ENCODE measurements at places on chromosomes 3 and 15.

DNA sequence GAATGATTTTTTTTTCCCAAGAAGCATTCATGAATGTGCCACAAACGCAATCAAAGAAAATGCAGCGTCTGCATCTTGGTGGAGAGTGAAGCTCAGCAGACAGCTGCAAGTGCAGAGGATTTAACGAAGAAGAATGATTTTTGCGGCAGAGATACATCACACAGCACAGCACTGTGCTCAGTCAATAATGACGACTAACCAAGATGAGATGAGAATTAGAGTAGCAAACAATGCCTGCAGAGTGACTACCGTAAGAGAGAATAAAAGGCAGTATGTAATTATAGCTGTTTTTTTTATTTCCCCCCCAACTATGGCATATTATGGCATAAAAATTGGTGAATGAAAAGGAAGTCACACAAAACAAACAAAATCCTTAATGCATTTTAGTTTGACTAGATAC is 218.0 kb upstream of the ROBO1 start:
- no peak for DNase-seq

- no peak for DNase-seq
Measured at GRCh38 chr3:118550556-118550955, 484.1 kb downstream of the IGSF11 start.

GRCh38 chr3:11154036-11154952 is at the start of gene HRH1:
Gene HRH1, plus strand, starts transcription at chr3:11154493. Its CDS starts 104,545 bp downstream, at chr3:11259038.
- no peak for DNase-seq

DNA sequence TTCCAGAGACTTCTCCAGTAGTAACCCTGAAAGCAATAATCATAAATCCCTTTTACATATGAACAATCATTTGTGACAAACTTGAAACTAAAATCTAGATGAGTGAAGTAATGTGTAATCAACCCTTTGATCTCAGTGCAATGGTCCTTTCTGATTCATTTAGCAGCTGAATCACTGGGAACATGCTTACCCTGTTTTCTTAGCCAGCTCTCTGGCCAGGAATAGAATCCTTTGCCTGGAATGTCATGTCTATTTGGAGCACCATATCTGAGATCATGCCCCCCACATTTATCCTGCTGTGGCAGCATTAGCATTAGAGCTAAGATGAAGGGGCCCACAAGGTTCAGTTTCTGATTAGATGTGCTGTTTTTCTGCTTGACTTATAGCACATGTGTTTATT is 309.8 kb downstream of the OXSM start:
- DNase-seq = no peak

- DNase-seq = no peak
Measured at GRCh38 chr15:97156739-97157265, 803.7 kb upstream of the ARRDC4 start.

DNA sequence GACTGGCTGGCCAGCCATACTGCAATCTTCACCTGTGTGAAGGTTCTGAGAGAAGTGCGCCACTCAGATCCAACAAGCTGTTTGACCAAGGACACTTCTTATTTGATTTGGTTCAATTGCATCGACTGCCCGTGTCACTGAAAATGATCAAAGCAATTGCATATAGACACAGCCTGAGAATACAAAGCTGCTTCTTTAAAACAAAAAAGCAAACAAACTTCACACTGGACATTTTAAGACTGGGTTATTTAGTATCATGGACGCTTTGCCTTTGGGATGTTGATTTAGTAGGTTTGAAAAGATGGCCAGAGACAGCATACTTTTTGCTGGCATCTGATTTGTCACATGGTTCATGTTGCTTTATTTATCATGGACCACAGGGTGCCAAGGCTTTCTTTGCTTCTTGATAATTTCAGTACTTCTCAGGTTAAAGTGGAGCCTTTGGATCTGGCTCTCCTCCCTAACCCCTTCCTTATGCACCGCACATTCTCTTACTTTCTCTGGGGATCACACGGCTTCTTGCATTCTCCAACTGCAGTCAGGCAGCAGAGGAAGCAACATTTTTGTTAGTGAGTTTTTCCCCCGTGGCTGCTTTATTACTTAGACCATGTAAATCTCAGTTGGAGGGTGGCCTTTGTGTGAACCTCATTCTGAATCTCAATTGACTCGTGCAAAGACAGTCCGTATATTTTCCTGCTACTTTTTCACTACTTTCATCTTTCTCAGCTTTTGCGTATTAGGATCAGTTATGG is 151.0 kb downstream of the CD47 start:
- no peak for DNase-seq

DNA sequence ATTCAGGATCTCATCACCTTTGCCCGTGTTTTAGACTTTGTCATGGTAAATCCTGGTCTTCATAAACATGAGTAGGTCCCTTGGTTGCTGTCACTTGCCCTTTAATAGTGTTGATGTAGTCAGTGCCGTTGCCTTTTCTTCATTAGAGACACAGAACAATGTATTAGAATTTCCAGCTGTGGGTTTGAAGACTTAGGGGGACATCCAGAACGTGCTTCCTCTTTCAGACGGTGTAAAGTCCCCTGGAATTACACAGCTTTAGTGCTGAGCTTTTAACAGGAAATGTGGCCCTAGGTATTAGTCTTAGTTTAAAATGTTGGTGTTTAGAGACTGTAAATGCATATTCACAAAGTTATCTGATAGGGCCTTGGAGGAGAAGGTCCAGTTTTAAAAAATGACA is 8.8 kb upstream of the LRCH3 start:
- peak; percentile 66 for DNase-seq

DNA sequence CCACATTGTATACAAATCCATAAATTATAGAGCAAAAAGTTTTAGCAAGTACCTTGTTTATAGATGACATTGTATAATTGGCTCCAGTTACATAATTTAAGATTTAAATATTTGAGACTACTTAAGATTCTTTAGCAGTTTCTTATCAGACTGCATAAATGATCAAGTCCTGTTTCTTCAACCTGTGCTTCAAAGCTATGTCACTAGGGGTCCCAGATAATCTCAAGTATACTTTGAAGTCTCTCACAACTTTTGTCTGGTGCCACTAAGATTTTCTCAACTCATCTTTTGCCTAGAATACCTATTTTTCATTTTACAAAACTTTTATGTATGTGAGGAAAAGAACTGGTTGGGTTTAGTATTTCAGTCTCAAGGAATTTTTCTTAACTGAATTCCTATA is 205.5 kb downstream of the STAG1 start:
- peak; percentile 72 for DNase-seq

DNA sequence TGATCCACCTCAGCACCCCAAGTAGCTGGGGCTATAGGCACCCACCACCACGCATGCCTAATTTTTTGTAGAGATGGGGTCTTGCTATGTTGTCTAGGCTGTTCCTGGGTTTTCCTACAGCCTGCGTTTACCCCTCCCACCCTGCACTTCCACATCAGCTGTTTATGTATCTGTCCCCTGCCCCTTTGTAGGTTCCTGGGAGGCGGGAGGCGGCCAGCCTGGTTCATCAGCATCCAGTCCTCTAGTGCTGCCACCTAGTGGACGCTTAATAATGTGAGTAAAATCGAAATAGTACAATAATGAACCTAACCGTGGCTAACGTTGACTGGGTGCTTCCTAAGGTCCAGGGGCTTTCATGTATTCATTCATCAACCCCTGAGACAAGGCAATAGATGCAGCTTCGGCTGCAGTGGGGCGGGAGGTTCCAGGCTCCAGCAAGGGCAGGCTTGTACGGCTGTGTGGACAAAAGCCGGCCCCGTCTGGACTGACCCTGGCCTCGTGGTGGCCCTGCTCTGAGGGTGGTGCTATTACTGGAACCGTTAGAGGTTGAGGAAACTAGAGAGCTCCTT is 1.2 kb upstream of the LCTL start:
- peak; percentile 72 for DNase-seq

- no peak for DNase-seq
Measured at GRCh38 chr15:63447017-63447676, 57.2 kb upstream of the USP3 start.

GRCh38 chr3:194140520-194141414 is 4.8 kb downstream of the HES1 start:
- peak; percentile 51 for DNase-seq

DNA sequence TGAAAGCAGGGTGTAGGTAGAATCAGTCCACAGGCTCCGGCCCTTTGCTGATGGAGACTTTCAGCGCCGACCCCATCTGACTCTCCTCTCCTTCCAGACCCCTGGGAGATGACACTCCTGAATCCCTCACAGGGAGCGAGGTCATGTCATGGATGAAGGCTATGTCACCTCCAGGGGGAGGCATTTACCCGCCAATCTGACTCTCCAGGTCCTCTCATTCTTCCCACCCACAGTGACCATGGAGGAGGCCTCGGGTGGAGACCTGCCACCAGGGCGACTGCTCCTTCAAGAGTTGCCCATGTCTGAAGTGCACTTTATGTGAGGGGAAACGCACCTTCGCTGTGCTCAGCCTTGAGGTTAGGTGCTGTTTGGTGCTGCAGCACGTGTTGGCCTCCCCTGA is 112.7 kb downstream of the KLF13 start:
- peak; percentile 68 for DNase-seq

- no peak for DNase-seq
Measured at GRCh38 chr3:32910954-32911353, 40.5 kb upstream of the CCR4 start.

- no peak for DNase-seq
Measured at GRCh38 chr3:53044371-53044710, 1.5 kb downstream of the SFMBT1 start.

DNA sequence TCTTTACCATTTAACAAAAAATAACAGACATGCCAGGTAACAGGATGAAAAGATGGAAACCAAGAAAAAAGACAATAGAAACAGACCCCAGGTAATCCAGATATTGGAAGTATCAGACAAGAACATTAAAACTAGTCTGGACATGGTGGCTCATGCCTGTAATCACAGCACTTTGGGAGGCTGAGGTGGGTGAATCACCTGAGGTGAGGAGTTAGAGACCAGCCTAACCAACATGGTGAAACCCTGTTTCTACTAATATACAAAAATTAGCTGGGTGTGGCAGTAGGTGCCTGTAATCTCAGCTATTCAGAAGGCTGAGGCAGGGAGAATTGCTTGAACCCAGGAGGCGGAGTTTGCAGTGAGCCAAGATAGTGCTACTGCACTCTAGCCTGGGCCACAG is 40.6 kb downstream of the ACAD9 start:
- no peak for DNase-seq

GRCh38 chr3:194779729-194780224 is 94.1 kb downstream of the FAM43A start:
- no peak for DNase-seq

DNA sequence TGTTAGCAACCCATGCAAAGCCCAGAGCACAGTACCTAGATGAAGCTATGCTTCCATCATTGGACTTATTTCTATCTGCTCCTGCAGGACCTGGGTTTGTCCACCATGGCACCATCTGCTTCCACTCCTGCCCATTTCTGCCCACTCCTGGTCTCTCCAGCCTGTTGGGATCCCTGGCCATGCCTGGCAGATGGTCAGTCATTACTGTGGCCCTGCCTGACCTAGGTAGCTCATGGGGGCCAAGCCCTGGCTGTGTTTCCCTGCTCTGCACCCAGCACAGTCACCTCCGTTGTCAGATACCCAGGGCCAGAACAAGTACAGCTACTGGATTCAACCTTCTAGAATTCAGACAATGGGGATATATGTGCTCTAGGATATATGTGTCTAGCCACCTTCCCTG is 185.8 kb upstream of the TLE3 start:
- DNase-seq = no peak

DNA sequence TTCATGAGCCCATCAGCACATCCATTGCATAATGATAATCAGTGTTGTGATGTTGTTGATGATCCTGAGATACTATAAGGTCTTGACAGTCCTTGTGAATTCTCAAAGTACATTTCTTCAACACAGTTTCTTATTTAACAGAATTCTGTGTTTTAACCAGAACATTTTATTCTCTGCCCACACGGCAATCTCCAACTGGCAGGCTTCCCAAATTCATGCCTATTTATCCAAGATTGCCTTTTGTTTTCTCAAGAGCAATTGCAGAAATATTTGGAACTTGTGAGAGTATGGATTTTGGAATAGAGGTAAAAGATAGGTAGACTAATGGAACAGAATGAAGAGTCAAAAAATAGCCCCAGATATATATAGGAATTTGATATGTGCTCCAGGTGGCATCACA is 116.0 kb downstream of the UACA start:
- no peak for DNase-seq

All from common myeloid progenitor, CD34-positive (primary cell).